Left lobe of liver (tissue), 2 donors: ENCODE measurements at places on chromosomes 2 and 18.
A peak's percentile ranks its signal among the peaks of the same experiment; 100 is the strongest.

DNA sequence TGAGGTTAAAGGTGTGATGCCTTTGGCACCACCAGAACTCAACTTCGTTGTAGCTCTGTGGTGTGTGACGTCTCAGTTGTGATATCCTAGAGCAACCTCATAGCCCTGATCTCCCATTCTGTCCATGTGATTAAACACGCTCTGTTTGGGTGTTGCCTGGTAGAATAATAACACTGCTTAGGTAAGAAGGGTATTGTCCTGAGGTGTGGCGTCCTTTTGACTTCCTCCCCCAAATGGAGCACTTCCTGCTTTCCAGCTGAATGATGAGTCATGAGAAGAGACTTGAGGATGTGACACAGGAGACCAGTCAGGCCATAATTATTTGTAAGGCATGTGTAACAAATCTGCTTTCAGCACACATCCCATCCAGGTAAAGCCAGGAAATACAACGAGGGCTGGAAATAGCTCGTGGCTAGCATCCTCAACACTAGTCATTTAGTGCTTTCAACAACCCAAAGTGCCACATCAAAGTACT is 100.7 kb downstream of the RAPGEF4 start:
- no peak for DNase-seq

DNA sequence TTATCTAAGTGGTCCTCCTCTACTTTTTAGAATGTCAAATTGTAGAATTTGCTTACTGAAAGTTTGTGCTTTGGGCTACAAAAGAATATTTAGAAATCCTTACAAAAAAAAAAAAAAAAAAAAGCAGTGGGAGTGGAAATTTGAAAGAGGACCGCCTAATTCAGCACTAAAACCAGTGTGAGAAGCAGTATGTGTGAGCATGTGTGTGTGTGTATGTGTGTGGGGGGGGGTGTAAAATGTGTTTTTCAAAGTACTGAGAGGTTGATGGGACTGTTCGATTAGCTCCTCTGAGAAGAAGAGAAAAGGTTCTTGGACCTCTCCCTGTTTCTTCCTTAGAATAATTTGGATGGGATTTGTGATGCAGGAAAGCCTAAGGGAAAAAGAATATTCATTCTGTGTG is at the start of gene VIT:
VIT (plus strand) TSS at position 175 of the 400 bp plus-strand sequence. CDS start 19,664 bp downstream, outside the sequence.
- DNase-seq = no peak

DNA sequence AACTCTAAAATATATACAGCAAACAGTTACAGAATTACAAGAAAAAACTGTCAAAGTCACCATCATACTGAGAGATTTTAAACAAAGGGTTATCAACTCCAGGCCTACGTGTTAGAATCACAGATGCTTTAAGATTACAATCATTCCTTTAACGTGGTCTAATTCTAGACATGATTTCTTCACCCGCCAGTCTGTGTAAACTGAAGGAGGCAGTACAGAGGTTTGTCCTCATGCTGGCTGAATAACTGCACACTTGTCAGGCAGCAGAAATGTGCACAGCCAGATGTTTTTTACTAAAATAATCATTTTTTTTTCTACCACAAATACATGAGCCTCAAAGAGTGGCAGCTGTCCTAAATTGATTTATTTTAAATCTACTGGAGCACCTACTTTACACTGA is 15.5 kb upstream of the NEURL3 start:
- no peak for DNase-seq

- DNase-seq = no peak
These were observed 46.8 kb downstream of the GFPT1 start for GRCh38 chr2:69340101-69340775.

DNA sequence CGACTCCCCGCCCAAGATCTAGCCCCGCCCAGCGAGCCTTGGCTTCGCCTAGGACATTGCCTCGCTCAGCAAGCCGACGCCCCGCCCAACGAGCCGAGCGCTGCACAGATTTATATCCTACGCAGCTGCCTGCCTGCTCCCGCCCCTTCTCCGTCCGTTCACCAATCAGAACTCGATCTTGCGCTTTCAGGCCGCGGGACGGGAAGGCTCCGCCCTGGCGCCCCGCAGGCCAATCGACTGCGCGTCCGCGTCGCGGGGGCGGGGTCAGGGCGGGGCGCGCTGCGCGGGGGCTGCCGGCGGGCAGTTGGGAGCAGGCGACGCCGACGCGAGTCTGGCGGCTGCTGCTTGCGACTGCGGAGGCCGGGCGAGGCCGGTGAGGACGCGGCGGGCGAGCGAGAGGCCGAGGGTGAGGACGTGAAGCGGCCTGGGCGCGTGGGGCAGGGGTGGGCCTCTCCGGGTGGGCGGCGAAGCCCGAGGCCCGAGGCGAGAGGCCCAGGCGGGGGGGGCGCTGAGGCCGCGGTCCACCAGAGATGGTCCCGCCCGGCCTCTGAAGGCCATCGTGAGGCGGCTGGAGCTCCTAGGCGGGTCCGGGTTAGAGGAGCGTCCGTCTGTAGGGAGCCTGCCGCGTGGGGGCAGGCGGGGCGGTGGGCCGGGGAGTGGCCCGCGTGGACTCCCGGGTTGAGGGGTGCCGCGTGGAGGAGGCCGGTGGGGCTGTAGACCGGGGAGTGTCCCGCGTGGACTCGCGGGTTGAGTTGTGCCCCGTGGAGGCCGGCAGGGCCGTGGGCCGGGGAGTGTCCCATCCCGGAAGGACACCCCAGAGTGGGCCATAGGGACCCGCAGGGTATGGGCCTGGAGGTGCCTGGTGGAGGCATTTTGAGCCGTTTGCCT is at the start of gene FARP2:
FARP2 (plus strand) TSS at position 303 of the 888 bp plus-strand sequence. CDS start 16,823 bp downstream, outside the sequence.
- peak; percentile 100 for DNase-seq

GRCh38 chr2:69926849-69927515 is 12.1 kb downstream of the MXD1 start:
- no peak for DNase-seq

GRCh38 chr2:13996527-13996926 is 636.0 kb upstream of the LRATD1 start:
- no peak for DNase-seq
